Stimulated activated naive CD8-positive, alpha-beta T cell treated with anti-CD3 and anti-CD28 coated beads, Interleukin-15, Interleukin-2, amounts not matched to agents 100 U/mL and 50 U/mL, for 24 hours (primary cell): ENCODE measurements at places on chromosomes 12 and 14.

- DNase-seq: no peak
Measured at GRCh38 chr12:69068448-69068847, 135.5 kb upstream of the CPM start.

DNA sequence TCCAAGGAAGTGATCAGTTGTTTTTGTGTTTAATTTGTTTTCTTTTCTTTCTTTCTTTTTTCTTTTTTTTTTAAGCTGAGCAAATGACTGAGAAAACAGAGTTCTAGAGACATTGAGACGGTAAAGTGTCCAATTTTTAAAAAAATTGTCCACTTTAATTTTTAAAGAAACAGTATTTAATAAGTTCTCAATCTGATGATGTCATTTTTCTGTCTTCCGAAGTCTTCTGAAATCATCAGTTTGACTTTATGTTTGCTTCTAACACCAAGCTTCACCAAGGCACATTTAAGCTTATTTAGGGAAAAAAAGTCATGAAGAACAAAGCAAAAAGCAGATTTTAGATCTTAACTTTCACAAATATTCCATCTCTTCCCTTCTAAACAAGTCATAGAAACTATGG lies 63.4 kb upstream of the RTRAF start:
- DNase-seq: no peak

- peak; percentile 37 for DNase-seq
Measured at GRCh38 chr14:106174206-106174605, 647.8 kb downstream of the TMEM121 start.

- DNase-seq: no peak
Measured at GRCh38 chr12:103547376-103547775, 39.7 kb upstream of the STAB2 start.

DNA sequence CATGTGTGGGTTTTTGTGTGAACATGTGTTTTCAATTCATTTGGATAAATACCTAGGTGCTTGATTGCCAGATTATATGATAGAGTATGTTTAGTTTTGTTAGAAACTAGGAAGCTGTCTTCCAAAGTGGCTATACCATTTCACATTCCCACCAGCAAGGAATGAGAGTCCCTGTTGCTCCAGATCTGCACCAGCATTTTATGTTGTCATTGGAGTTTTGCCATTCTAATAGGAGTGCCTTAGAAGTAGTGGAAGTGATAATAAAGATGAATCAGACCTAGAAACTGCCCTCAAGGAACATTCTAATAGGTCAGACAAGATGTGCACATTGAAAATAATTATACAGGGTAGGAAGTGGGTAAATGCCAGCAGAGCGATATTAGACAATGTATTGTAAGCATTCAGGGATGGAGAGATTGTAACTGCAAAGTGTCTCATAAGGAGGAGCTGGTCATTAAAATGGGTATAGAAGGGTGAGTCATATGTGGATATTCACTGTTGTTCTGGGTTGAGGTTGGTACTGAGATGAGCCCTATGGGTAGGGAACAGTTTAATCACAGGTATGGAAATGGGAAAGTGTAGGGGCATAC lies 71.4 kb downstream of the MNAT1 start:
- DNase-seq: no peak

DNA sequence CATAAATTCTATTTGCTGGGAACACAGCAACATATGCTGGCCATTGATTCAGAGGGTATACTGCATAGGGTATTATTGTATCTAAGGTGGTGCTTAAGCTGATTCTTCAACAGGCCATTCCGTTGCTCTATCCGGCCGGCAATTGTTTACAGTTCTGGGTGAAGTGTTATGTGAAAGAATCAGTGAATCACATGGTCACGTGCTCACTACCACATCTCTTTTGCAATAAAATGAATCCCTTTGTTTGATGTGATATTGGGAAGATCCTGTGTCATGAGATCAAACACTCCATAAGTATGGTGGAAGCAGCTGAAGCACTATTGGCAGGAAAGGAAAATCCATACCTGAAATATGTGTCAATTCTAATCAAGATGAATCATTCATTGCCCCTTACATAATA lies 7.6 kb upstream of the USP15 start:
- DNase-seq: no peak

DNA sequence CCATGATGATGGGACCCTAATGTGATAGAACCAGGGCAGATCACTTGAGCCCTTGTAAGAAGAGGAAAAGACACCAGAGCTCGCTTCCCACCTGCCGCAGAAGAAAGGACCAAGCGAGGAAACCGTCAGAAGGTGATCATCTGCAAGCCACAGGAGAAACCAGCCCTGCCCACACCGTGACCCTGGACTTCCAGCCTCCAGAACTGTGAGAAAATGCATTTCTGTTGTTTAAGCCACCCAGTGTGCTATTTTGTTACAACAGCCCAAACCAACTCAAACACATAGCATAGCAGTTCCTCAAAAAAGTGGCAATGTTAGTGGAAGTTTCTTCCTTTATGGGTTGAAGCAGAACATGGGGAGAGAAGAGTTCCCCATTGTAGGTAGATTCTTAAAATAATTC lies 107.9 kb upstream of the BCL2L14 start:
- DNase-seq: no peak

DNA sequence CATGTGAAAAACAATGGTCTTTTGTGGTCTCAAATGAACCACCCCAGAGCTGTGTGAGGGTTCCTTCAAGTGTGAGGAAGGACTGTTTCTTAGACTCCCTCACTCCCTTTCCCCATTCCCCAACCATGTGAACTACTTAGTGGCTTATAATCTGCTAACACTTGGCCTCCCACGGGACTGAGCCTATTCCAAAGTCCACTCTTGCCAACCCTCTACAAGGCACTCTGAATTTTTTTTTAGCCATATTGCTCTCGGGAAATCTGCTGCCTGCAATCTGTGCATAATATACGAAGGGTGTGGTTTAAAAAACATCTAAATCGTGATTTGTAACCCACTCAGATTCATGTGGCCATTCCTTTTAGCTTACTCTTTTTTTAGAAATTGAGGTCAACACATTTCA lies 2.6 kb downstream of the SVOP start:
- DNase-seq: no peak

DNA sequence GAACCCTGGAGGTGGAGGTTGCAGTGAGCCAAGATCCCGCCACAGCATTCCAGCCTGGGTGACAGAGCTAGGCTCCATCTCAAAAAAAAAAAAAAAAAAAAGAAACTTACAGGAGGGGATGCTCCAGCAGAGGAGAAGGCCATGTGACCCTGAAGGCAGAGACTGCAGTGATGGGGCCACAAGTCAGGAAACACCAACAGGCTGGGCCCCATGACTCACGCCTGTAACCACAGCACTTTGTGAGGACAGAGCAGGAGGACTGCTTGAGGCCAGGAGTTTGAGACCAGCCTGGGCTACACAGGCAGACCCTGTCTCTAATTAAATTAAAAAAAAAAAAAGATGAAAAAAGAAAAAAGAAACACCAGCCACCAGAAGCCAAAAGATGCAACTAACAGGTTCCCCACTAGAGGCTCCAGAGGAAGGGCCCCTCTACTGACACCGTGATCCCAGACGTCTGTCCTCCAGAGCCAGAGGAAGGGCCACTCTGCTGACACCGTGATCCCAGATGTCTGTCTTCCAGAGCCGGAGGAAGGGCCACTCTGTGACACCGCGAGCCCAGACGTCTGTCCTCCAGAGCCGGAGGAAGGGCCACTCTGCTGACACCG lies 9.1 kb upstream of the GLT1D1 start:
- DNase-seq: peak; percentile 34
